Activated T-helper 1 cell treated with anti-CD3 and anti-CD28 coated beads, Interleukin-12 subunit alpha, Interleukin-12 subunit beta, Interleukin-2, Interleukin-4 antibody, amounts not matched to agents 30 ng/mL and 10 ng/mL and 1 ng/mL, durations not matched to agents 14 hours and 24 hours and 36 hours (primary cell): ENCODE measurements at places on chromosomes 4 and X. TPM values are rescaled to one million over a fixed set of nuclear protein-coding genes. Genes with fewer than 3 reads are reported as not detected.

DNA sequence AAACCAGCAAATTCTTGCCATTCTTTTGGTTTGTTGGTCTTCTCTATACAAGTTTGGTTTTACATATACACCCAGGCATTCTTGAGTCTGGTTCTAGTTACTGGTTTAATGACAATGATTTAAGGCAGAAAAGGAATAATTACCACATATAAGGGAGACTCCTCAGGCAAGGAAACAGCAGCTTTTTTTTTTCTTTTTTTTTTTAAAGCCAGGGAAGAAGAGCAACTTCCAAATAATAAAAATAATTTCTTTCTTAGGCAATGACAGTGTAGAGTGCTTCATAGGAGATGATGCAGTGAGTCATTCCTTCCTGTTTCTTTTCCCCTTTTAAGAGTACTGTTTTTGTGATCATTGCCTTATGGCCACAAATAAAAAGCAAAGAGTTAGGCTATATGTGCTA is 289.7 kb downstream of the DKK2 start:
- no peak for DNase-seq

DNA sequence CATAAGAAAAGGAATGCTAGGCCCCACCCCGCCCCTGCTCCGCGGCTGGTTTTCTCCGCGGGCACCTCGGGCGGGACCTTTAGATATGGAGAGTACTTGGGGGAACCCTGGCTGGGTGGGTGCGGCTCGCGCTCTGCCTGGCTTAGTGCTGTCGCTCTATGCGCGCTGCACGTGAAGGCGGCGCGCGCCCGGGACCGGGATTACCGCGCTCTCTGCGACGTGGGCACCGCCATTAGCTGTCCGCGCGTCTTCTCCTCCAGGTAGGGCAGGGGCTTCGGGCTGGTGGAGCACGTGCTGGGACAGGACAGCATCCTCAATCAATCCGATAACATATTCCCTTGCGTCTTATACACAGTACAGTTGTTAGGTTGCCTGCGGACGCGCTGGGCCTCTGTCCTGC is 56.0 kb downstream of the MAGEB10 start:
- DNase-seq = no peak

GRCh38 chr4:75007891-75008290 is 75.0 kb downstream of the PARM1 start:
- DNase-seq = no peak

GRCh38 chrX:15653961-15654360 is 10.6 kb downstream of the CLTRN start:
- DNase-seq = no peak

KLHL4 gene
- not detected in 2 replicates for total RNA-seq

CBR4 gene
- 18.9 and 20.9 TPM in 2 replicates for total RNA-seq

GRCh38 chr4:165326831-165327210 is 648 bp upstream of the MSMO1 start:
- DNase-seq = no peak

GRCh38 chr4:104519588-104519987 is 24.9 kb upstream of the CXXC4 start:
- no peak for DNase-seq

DCX gene
- total RNA-seq = not detected in 2 replicates
